Stimulated activated naive CD8-positive, alpha-beta T cell treated with anti-CD3 and anti-CD28 coated beads, Interleukin-15, Interleukin-2, amounts not matched to agents 100 U/mL and 50 U/mL, for 24 hours (primary cell): ENCODE measurements at places on chromosomes 12 and 14.

DNA sequence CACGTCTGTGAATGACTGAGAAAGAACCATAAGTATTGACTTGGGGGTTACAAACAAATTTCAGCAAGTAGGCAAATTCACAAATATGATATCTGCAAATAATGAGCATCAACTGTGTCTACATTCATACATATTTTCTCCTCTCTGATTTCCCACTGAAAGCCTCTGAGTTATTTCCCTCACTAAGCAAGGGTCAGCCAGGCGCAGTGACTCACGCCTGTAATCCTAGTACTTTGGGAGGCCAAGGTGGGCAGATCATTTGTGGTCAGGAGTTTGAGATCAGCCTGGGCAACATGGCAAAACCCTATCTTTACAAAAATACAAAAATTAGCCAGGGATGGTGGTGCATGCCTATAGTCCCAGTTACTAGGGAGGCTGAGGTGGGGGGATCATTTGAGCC, 80.8 kb downstream of the SLC25A21 start:
- no peak for DNase-seq

DNA sequence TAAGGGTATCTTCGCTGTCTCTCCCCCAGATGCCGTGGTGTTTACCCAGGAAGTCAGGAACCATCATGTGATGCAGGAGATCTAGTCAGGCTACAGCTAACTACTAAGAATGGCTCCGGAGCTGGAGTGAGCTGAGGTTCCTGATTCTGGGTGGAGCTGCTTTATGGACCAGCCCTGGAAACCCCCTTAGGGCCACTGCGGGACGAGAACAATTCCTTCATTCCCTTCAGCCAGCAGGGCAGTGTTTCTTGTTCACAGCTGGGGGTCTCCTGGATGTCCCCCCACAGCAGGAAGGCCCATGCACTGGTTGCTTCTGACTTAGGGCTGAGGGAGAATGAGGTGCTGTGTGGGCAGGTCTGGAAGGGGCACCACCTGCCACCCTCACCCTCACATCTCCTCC, 199.3 kb downstream of the ADGRD1 start:
- no peak for DNase-seq

- DNase-seq, result no peak
Measured at GRCh38 chr14:24504425-24504950, 3.6 kb downstream of the CMA1 start.

DNA sequence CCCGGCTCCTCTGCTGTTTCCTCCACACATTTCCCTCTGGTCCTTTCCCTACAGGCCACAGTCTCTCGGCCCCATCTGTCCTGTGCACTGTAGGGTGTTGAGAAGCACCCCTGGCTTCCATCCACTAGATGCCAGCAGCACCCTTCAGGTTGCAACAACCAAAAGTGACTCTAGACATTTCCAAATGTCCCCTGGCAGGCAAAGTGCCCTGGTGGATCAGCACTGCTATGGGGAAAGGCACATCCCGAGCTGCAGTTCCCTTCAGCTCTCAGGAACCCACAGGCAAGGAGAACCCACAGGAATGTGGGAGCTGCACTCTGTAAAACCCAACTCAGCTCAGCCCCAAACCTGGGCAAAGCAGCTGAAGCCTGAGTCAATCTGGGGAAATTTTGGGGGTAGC, 77.0 kb downstream of the RBM19 start:
- DNase-seq, result no peak

GRCh38 chr12:88951860-88952561, 371.7 kb upstream of the KITLG start:
- DNase-seq, result no peak
